ENCODE measurements at places on chromosomes 1 and 21.

DNA sequence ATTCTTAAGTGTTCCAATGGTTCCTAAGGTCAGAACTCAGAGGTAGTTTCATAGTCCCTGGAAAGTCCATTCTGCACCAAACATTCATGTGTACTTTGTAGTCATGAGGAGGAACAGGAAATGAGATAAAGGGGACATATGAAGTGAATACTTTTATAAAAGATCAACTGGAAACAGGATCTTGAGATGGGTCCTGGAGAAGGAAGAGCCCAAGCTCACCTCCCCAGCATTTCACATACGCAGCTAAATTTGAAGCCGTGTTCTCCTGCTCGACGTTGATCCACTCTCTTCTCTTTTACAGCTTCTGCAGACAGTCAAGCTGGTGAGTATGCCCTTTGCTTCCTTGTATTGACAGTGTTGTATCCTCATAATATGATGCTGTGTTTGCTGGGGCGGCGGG is 429 bp downstream of the FCGR2A start:
- no peak for DNase-seq

- no peak for DNase-seq
These were observed 38.3 kb upstream of the GBP5 start for GRCh38 chr1:89310976-89311375.

- DNase-seq = no peak
These were observed 14.2 kb upstream of the KCNE1 start for GRCh38 chr21:34526241-34526617.

GRCh38 chr21:16587681-16588375 is 858.0 kb downstream of the USP25 start:
- DNase-seq = no peak

DNA sequence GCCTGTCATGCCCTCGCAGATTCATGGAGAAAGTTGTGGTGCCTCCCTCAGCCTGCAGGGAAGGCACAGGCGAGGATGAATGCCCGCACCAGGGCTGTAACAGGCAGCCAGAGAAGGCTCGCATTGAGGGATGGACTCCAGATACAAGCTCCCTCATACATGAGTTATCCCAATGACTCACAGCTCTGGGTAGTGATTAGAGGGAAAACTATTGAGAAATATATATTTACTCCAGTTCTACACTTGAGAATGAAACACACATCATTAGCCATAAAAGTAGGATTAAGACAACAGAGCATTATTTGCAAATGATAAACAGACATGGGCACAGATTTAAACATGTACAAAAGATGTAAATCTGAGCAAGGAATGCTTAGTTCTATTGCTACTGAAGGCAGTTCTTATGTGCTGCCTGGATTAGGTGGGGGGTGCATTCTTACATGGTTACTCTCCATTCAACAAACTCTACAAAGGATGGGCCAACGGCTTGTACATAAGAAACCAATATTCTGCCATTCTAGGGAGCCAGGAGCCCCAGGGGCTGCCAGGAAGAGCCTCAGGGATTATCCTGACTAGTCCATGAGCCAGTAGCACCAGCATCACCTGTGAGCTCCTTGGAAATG is 97.9 kb downstream of the CSMD2 start:
- no peak for DNase-seq

- no peak for DNase-seq
These were observed 36.6 kb downstream of the XCL1 start for GRCh38 chr1:168613038-168613451.

- no peak for DNase-seq
These were observed 10.1 kb upstream of the SAMD11 start for GRCh38 chr1:913491-914130.

- DNase-seq = no peak
These were observed 56.9 kb downstream of the ADAMTS5 start for GRCh38 chr21:26909972-26910371.

GRCh38 chr1:65844821-65845534 is 52.3 kb downstream of the PDE4B start:
- DNase-seq = no peak

DNA sequence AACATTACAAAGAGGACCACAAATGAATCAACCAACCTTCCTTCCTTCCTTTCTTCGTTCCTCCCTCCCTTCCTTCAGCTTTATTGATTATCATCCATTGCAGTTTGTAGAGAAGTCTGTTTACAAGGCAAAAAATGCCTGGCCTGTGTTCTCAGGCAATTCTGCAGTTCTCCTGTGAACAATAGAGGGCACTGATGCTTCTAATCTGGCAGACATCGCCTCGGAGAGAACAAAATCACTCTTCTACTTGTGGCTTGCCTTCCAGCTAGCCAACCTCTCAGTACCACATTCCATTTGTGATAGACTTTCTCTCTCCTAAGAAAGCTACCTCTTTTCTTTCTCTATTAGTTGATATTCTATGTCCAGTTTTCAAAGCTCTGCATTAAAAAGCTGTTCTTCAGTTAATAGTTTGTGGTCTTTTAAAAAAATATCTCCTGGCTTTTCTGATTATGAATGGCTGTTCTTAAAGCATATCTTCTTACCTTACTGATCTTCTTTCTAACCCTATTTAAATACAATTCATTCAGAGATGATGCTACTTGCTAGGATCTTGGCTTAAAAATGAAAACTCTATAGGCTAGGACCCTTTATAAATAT is 26.9 kb upstream of the ESRRG start:
- DNase-seq = no peak

DNA sequence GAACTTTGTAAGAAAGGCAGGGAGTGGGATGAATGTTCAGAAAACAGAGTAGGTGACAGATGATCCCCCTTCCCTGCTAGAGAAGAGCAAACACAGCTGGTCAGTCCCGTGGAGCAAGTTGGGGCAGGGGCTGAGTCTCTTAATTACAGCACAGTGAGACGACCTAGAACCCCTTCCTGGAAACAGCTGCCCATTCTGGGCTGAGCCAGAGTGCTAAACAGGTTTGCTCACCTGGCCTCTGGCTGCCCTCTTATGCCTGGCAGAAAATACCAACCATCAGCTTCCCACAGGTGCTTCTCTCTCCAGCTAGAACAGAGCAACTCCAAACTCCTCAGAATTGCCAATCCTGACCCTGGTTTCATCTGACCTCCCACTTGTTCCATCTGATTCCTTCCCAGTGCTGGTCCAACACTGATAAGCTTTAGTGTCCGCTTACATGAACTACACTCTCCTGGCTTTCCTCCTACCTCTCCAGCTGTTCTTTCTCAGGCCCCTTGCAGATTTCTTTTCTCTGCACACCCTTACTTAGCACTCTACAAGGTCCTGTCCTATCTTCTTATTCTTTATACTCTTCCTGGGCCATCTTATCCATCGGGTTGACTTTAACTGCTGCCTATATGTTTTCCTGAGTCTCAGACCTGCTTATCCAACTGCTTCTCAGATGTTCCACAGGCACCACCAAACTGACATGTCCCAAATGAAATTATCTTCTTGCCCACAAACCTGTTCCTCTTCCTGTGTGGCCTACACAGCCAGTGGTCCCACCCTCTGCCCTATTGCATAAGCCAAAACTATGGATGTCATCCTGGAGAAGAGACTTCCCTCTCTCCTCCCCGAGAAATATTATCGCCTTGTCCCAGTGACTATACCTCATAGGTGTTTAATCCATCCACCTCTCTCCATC is 22.6 kb upstream of the COL9A2 start:
- no peak for DNase-seq

DNA sequence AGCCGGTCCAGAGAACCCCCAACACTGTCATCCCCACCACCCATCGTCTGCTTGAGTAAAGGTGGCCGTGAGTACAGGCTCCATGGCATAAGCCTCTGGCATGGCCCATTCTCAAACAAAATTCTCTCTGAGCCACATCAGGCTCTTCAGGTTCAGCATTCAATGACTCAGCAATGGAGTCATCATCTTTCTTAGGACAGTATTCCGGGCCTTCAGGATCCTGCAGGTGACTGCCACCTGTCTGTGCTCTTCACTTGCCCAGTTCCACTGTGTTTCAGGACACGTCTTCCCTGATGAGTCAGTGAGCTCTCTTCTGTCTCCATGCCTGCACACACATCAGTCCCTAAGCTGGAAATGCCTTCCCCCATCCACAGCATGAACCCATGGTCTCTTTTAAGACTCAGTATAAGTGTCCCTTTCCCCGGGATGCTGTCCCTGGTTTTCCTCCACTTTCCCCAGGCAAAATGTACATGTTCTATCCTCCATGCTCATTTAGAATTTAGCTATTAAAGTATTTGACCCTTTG is 81.1 kb upstream of the FGGY start:
- no peak for DNase-seq

GRCh38 chr1:10796029-10796944 is at the start of gene CASZ1:
CASZ1 (minus strand) TSS chr1:10796646; CDS start chr1:10693889, 102,757 bp downstream.
- no peak for DNase-seq

- no peak for DNase-seq
These were observed 136.9 kb downstream of the RWDD3 start for GRCh38 chr1:95370691-95371562.

DNA sequence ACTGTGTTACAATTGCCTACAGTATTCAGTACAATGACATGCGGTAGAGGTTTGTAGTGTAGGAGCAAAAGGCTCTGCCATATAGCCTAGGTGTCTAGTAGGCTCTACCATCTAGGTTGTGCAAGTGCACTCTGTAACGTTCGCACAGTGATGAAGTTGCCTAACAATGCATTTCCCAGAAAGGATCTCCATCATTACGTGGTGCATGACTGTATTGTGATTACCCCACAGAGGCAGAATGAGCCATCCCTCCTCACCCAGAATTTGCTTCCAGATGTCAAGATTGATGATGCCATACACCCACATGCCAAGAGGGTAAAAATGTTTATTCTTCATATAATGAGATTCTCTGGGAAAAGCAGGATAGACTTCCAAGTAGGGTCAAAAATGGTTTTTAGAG is 199.3 kb upstream of the CTTNBP2NL start:
- no peak for DNase-seq

DNA sequence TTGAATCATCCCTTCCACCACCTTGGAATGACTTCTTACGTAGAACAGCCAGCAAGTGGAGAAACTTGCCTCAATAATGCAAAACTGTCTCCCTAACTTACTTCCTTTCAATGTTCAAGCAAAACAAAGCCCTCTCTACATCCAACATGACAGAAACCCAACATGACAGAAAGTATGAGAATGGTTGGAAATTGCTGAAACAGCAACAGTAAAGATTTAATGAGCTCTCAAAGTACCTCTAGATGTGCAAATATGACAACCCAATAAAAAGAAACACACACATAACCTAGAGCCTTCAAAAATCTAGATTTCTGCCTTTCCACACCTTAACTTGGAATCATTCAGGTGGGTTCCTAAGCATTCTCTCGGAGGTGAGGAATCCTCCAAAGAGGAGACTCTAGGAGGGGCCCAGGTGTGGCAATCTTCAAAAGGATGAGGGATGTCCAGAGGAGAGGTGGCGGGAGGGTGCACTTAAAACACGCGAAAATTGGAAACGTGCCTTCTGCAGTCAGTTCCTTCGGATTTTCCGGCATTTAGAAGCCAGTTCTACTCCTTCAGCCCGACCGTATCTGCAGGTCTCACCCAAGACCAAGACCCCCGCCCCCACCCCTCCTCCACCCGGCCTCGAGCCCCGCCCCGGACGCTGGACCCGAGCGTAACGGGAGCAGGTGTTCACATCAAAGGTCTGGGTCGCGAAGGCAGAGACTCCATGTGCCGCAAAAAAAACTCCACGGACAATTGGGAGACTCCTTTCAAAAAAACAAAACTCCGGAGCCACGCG is 996 bp upstream of the MGST3 start:
- no peak for DNase-seq

- DNase-seq = no peak
These were observed 49.2 kb downstream of the ENAH start for GRCh38 chr1:225603538-225604354.

DNA sequence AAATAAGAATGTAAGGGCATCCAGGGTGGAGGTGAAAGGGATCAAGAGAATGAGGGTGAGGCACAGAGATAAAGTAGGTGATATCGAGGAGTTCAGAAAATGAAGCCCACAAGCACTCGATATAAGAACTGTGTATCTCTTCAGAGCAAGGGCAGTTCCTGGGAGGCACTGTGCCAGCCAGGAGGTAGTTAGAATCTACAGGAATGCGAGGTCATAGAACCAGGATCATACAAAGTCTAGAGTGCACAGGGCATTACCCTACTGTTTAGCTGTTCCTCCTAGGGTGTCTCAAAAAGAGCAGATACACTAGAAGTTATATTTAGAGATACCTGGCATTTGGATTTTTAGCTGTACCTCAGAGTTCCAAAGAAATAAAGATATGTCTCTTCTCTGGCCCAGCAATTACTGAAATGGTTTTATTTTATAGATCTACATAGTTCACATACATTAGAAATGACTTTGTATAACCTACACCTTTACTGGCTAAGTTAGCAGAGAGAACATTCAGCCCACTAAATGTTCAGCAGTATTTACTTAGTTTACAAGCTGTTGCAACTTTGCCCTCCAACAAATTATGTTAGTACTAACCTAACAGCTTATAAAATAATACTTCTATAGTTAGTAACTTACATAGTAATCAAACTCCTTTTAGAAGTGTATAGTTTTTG is 1.6 kb downstream of the OVAAL start:
- no peak for DNase-seq

- DNase-seq = no peak
These were observed 34.7 kb upstream of the CNN3 start for GRCh38 chr1:94961582-94961981.

DNA sequence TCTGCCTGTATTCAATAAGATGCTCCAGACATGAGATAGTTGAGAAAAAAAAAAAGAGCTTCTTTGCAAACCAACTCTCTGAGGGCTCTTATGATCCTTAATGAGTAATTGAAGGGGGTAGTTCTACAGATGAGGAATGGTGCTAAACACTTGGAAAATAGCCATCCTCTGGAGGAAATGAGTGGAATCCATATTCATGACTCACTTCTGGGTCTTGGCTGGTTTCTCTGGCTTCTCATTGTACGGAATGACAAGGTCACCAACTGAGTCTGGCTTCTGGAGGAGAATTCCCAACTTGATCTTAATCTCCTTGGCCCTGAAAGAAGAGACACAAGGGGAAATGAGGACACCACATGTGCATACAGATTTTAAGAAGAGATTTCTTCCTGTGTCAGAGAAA is 34.7 kb downstream of the RGS5 start:
- DNase-seq = no peak

DNA sequence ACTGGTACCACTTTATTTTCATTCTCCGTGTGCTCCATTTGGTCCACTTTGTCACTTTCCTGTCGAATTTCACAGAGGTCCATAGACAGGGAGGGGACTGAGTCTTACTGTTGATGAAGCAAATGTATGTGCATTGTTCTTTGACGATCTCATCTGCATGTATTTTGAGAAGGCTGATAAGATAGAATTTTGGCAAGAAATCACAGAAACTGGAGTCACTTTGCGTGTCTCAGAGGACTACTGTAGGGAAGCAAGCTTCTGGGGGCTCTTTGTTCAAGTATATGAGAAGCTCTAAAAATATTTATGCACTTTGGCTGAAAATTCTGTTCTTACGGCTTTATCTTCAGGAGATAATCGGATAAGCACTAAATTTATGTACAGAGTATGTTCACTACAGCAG is 78.1 kb downstream of the PCBP3 start:
- DNase-seq = no peak

- no peak for DNase-seq
These were observed 3.4 kb downstream of the NLRP3 start for GRCh38 chr1:247419336-247419735.

Data from memory B cell (primary cell).